ENCODE measurements at places on chromosomes 1 and 21. TPM values are rescaled to one million over a fixed set of nuclear protein-coding genes. Genes with fewer than 3 reads are reported as not detected.
A peak's percentile ranks its signal among the peaks of the same experiment; 100 is the strongest.

CFHR5 gene
- total RNA-seq = not detected

GRCh38 chr1:208541225-208541855, 297.2 kb upstream of the PLXNA2 start:
- DNase-seq = no peak

GRCh38 chr1:203681739-203682138, 55.1 kb downstream of the ATP2B4 start:
- no peak for DNase-seq

DVL1 gene
- 29.1 TPM for total RNA-seq

DNA sequence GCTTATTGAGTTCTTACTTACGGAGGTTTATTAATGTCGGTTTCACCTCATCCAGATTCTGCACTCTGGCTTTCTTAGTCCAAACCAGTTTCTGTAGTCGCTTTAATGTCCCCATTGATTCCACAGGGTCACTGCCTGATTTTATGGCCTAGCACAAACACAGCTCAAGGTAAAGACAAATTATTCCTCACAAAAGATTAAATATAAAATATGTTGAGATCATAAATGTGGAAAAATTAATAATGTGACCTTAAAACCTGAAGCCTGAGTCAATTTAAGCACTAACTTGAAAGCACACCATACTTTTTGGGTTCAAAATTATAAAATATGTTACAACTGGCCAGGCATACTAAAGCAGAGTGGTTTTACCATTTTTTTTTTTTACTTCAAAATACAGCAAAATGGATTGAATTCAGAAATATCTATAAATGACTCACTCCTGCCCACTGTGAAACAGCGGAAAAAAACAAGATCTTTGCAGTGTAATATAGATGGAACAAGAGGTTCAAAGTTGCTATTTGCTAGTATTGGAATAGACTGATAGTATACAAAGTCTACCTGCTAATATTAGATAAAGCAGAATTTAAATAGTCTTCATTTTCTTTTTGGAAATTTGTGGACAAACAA, 37.6 kb upstream of the SAMSN1 start:
- DNase-seq = no peak

- peak; percentile 51 for DNase-seq
Observed at GRCh38 chr1:150548632-150549495, at the start of gene ADAMTSL4. ADAMTSL4 (plus strand) TSS chr1:150549408; CDS start chr1:150552289, 2,881 bp downstream.

DNA sequence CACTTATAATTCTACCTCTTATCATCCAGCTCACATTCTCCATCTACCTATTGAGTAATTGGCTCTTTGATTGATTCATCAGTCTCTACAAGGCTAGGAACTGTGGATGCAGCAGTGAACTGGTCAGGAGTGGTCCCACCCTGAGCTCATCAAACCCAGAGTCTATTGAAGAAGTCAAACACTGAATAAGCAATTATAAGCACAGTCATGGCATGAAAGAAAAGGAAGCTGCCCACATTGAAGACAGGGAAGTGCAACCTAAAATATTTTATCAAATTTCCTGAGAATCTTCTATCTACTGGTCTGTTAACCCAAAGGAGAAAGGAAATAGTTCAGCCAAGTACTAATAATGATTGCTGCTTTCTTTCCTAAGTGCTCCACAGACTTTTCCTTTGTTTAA, 35.7 kb downstream of the ACP6 start:
- DNase-seq = no peak

DNA sequence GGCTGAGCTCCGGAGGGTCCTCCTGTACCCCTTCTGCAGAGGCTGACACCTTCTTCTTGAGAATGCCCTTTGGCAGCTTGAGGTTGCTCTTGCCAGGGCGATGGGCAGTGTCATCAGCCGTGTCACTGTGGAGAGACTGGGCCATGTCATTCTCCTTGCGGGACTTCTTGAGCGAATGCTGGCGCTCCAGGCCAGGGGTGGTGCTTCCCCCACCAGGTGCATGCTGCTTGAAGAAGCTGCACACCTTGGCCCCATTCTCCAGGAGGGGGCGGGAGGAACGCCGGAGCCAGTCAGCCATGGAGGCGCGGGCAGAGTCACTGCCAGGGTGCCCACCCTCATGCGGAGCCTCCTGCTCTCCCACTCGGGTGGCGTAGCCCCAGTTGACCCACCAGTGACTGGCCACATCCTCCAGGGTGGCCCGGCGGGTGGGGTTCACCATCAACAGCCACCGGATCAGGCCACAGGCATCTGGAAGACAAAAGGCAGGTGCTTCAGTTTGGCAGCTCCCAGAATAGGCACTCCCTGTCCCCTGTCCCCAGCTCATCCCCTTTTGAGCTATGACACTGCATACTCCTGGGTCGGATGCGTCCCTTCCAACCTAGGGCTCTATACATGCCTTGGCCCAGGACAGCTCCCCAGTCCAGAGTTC, 17.4 kb downstream of the NUAK2 start:
- DNase-seq = no peak

DCLRE1B gene
- 19.6 TPM for total RNA-seq

AKT3 gene
- 25.2 TPM for total RNA-seq

SPOCD1 gene
- total RNA-seq = not detected

- DNase-seq = no peak
Observed at GRCh38 chr21:44436111-44436611, 19.1 kb upstream of the LRRC3 start.

GRCh38 chr1:82704393-82704792, 903.7 kb downstream of the ADGRL2 start:
- no peak for DNase-seq

- DNase-seq = no peak
Observed at GRCh38 chr1:10635992-10636391, 160.5 kb downstream of the CASZ1 start.

- no peak for DNase-seq
Observed at GRCh38 chr1:234861024-234861620, 251.1 kb upstream of the IRF2BP2 start.

HES2 gene
- total RNA-seq = 0.45 TPM

DNA sequence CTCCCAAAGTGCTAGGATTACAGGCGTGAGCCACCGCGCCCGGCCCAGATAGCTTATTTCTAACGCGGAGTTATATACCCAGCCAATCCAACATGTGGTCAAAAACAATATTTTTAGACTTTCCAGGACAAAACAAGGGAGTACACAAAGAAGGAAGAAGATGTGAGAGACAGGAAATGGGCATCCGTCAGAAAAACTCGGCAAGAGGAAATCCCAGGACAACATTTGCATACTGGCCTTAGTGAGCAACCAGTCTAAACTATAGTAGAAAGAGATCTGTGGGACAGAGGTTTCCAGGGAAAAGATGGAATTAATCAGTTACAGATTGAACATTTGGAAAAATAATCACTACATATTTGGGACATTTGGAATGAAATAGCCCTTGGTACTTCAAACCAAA, 11.4 kb downstream of the ARMH1 start:
- no peak for DNase-seq

DNA sequence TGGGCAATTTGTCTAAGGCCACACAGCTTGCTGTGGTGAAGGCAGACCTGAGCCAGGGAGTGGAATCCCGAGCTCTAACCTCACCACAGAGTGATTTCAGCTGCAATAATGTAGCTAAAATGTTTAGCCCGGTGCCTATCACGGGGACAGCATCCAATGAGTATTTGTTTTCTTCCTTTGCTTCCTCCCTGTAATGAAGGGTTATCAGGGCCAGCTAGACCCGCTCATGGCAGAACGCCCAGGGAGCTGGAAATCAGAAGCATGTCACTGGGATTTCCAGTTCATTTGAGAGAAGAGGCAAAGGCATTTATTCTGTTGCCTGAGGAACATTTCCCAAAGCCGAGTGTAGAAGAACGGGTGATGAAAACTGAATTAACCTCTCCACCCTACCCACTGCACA, 183.1 kb downstream of the ZSCAN20 start:
- DNase-seq = no peak

TMCO1 gene
- 89.0 TPM for total RNA-seq

- no peak for DNase-seq
Observed at GRCh38 chr21:43869486-43870325, 4.7 kb downstream of the AGPAT3 start.

GRCh38 chr1:26697431-26697977, 1.7 kb downstream of the ARID1A start:
- peak; percentile 34 for DNase-seq

DNA sequence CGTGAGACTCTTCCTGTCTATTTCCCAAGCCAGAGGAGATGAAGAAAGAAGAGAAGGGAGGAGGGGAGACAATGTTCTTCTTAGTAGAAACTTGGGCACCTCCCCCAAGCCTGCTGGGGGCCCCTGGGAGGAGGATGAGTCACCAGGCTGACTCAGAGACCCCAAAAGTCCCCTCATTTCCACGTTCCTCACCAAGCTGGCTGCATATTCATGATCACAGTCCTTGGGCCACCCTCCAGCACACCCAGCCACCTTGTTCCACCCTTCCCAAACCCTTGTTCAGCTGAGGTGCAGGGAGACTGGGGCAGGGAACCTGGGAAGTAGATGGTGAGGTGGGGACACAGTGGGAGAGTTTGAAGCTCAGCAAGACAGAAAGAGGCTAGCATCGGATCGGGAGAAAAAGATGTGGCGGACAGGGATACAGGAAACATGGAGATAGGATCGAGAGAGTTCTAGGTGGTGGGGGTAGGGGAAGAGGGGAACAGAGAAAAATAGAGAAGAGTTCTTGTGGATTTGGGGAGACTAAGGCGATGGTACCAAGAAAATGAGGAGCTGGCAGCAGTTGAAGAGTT, 712 bp downstream of the RAB13 start:
- no peak for DNase-seq

BCL2L15 gene
- 1.0 TPM for total RNA-seq

DNA sequence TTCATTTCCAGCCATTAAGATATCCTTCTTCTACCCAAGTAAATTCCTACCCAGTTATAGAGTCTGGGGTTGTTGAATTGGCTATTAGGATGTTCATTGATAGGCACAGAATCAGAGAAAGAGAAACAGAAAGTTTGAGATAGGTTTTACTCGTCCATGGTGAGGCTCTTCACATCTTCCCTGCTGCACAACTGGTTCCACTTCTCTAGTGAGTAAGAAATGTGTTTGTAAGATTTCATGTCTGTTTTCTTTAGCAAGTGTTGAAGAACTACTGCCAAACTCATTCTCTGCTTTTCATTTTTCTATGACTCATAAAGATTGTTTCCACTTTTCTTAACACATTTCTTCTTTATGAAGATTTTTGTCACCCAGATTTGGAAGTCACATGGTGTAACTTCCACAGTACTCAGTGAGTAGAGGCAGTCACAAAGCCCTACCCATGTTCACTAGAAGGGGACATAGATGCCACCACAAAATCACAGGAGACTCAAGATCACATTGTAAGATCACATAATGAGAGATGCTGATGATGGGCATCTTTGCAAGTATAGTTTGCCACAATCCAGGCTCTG, 152.3 kb downstream of the SNX7 start:
- no peak for DNase-seq

DNA sequence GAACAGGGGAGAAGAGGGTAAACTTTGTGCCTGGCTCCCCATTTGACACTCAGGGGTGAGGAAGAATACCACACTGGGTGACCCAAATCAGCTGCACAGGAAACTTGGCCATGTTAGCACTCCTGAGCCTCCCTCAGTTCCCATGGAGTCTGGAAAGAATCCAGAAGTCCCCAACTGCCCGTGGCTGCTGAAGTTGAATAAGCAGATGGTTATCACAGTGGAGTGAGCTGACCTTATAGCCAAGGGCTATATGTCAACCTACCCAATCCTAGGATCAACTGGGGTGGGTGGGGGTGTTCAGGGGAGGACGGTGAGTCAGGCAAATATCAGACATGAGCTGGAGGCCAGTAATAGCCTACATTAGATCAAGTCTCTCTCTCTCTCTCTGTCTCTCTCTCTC, 20.4 kb downstream of the KCNH1 start:
- no peak for DNase-seq

CFH gene
- total RNA-seq = 1.7 TPM

DNA sequence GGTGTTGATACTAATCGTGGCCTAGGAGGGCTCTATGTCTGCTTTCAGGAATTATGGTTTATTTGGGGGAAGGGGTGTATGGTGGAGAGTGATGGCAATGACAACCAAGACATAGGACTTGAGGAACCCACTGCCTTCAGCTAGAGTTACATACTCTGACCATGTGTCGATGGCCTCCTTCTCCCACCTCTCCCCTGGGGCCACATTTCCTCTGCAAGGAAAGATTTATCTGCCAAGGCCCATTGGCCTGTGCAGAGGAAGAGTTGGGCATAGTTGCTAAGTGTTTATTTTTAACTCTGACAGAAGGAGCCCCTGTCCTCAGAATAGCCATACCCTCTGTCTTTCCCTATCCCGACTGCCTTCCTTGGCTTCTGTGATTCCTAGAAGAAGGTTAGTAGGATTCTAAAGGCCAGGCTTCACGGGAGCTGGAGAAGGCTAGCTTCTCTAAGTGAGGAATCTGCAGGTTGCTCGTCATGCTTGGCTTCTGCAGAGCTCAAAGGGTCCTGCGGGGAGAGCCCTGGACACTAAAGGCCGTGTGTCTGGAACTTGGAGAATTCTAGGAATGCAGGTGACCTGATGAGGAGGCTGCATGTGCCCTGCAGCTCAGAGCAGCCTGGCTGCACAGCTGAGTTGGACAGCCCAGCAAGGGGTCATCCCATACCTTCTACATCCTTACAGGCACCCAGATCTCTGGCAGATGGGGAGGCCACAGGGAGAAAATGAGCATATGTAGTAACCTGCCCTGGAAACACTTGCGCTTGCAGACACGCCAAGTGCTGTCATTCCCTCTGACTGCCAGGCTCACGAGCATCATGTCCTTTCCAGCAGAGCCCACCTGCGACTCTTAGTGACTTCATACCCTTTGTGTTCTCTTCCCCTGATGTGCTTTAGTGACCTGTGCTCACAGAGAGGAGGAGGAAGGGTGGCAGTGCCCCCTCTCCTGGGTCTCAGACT, 9.7 kb downstream of the MAPKAPK2 start:
- DNase-seq = no peak

GRCh38 chr1:198888379-198888943, 249.6 kb downstream of the PTPRC start:
- DNase-seq = no peak

DNA sequence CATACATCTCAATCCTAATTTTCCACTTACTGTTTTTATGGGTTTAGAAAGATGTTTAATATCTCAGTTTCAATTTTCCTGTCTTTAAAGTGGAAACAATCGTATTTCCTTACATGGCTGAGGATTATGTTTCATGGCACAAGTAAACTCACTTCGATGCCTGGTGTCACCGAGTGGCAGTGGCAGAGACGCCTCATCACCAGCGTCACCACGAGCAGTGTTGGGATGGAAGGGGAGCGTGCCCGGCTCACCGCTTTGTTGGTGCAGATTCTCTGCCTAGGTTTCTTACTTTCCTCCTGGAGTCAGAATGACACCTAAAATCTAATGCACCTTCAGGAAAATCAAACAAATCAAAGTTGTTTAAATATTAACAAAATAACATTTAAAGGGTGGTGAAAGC, 48.2 kb upstream of the DIP2A start:
- no peak for DNase-seq

TMEM82 gene
- not detected for total RNA-seq

Measured in activated CD8-positive, alpha-beta T cell treated with anti-CD3 and anti-CD28 coated beads, Interleukin-2, amount 10 ng/mL, durations not matched to agents 7 days and 5 days (primary cell).